Activated CD4-positive, CD25-positive, alpha-beta regulatory T cell treated with anti-CD3 and anti-CD28 coated beads, Interleukin-2, amount 50 U/mL, for 24 hours (primary cell): ENCODE measurements at places on chromosomes 4 and X.

- ATAC-seq, result peak; percentile 58
Observed at GRCh38 chr4:145481164-145481941, at the start of gene SMAD1. TSS of gene SMAD1 (plus strand) at chr4:145481853. CDS start at chr4:145514614, 32,761 bp downstream.

- ATAC-seq, result no peak
Observed at GRCh38 chr4:33493231-33493630, 2751.1 kb downstream of the ARAP2 start.

DNA sequence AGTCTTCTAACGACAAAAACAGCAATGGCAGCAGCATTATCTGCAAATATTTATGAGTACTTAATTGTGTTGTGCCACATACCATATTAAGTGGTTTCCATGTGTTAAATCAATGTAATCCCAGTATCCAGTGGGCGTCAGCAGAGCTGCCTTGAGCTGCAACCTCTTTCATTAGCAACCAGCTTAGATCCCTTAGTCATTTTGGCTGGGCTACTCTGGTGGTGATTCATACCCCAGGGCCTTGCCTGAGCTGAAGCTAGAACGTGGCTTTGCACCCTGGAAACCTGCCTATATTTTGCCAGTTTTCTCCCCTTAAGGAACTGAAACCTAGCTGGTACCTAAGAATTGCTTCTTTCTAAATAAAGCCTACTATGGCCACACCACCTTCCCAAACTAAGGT lies 474.3 kb upstream of the FTHL17 start:
- ATAC-seq, result no peak

DNA sequence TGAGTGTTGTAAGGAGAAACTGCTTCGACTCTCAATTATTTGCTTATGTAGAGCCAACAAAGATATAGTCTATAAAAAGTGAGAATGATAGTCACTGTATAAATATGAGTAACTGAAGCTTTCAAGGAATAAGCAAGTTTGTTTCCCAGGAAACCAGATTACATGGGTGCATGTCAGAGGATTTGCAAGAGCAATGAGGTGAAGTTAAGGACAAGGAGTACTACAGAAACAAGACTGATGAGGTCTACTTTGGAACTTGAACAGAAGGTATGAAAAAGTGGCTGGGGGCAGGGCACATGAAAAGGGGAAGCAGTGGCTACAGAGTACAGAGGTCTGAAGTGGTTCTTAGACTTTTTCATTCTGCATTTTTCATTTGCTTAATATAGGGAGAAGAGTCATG lies 321.0 kb upstream of the CXXC4 start:
- no peak for ATAC-seq

- no peak for ATAC-seq
Observed at GRCh38 chr4:28109801-28110200, 1249.2 kb downstream of the STIM2 start.

- no peak for ATAC-seq
Observed at GRCh38 chrX:130012683-130013082, 30.2 kb downstream of the BCORL1 start.

DNA sequence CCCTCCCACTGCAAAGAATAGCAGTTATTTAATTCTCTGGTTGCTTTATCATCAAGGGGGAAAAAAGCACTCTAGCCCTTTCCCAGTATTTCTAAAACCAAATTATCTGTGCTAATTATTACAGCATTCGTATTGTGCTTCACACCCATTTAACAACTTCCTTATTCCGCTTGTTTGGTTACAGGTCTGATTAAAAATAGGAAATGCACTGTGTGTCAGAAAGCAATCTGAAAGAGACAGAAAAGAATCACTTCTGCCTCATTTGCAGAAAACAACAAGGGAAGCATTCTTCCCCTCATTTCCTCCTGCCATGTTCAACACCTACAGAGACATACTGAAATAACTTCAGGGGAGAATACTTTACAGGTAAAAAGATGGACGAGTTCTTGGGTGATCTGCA lies 114.9 kb upstream of the MAP3K15 start:
- no peak for ATAC-seq

- no peak for ATAC-seq
Observed at GRCh38 chrX:110161361-110161686, 156.6 kb downstream of the AMMECR1 start.

DNA sequence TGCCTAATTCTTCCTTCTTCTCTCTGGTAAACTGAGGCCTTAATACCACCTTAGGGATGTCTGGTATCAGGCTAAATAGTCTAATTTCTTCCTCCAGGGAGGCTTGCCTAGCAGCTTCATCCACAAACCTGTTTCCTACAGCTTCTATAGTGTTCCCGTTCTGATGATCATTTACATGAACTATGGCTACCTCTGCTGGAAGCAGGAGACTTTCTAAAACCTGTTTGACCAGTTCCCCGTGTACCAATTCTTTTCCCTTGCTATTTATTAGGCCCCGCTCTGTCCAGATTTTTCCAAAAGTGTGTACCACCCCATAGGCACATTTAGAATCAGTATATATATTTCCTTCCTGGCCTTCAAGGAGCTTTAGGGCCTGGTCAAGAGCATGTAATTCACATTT lies 5.8 kb upstream of the USP38 start:
- ATAC-seq, result no peak

DNA sequence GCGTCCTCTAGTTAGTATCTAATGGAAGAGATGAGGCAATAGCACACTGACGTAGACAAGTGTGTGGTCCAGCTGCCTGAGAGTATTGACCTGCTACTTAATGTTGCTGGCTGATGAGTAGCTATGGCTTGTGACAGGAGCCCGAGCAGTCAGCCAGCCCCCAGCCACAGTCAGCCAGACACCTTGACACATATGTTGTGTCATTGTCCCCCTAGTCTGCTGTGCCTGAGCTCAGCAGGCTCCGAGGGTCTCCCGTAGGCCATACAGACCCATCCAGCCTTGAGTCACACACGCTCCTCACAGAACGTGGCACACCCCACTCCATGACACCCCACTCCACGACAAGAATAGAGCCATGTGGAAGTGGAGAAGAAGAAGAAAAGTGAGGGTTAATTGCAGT lies 362.1 kb downstream of the UNC5C start:
- no peak for ATAC-seq

DNA sequence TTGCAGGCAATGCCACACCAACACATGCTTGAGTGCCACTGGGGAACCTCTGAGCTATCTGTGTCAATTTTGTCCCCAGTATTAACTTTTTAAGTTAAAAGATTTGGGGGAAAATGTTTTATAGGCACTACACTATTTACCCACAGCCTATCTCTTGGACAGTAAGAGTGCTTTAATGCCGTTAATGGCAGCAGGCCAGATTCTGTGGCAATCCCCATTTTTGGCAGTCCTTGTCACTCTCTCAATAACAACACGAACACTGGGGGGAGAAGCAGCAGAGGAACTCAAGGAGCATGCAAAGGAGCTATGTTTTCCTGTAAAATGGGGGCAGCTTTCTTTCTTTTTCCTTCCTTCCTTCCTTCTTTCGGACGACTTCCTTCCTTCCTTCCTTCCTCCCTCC lies 168.6 kb downstream of the NSUN7 start:
- ATAC-seq, result no peak

DNA sequence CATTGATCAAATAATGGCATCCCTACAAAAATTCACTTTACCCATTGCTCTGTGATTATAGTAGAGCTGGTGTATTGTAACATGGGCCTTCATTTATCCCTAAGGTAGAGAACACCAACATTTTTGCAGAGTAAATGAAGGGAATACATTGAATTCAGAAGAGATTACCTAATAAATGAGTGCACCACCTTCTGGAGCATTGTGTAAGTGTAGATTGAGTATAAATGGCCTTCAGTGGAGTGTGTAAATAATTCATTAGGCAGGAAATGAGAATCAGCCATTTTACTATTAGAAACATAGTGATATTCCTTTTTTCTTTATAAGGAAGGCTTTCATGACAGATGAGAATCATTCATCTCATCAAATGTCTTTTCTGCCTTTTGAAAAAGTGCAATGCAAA lies 155.8 kb downstream of the FAM47B start:
- ATAC-seq, result no peak

- ATAC-seq, result no peak
Observed at GRCh38 chrX:71225009-71225408, 2.0 kb downstream of the GJB1 start.

GRCh38 chrX:118117741-118118140 lies 1.1 kb upstream of the KLHL13 start:
- no peak for ATAC-seq

GRCh38 chr4:15720851-15721250 lies 18.0 kb downstream of the BST1 start:
- ATAC-seq, result no peak

DNA sequence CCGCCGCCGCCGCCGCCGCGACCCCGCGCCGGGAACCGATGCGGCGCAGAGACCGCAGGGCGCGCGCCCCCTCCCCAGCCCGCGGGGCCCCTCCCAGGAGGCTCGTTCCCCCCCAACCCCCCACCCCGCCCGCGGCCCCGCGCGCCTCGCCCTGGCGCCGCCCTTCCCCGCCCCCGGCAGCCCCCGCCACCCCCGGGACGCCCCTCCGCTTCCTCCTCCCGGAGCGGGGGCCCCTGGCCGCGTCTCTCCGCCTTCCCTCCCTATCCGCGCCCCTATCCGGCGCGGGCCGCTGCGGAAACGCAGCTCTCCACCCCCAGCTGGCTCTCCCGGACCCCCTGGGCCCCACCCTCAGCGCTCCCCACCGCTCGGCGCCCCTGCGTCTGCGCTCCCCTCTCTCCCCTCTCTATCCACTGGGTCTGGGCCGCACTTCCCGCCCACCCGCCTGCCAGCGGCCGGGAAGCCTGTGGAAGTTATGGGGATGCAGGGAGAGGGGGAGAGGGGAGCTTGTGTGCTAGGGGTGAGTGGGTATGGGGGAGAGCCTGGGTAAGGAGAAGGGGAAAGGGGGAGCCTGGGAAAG lies at the start of gene TMEM271:
Gene TMEM271 (minus strand): TSS at position 51 of the 577 bp plus-strand sequence. CDS start 233 bp downstream, outside the sequence.
- no peak for ATAC-seq

DNA sequence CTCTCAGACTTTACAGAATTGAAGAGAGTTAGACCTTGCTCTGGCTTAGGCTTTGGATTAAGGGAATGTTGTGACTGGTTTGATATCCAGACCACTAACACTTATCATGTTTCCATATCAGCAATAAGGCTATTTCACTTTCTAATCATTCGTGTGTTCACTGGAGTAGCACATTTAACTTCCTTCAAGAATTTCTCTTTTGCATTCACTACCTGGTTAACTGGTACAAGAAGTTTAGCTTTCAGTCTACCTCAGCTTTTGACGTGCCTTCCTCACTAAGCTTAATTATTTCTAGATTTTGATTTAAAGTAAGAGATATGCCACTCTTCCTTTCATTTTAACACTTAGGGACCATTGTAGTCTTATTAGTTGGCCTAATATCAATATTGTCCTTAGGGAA lies 62.6 kb downstream of the CASP6 start:
- ATAC-seq, result no peak

GRCh38 chr4:66791686-66792085 lies 753.6 kb downstream of the CENPC start:
- ATAC-seq, result no peak

GRCh38 chr4:13244444-13244843 lies 239.7 kb downstream of the RAB28 start:
- ATAC-seq, result no peak
